HFF-Myc (cell line): ENCODE measurements at places on chromosomes 11 and 22.
A peak's percentile ranks its signal among the peaks of the same experiment; 100 is the strongest.

- no peak for DNase-seq
These were observed at the start of gene KCNE3 for GRCh38 chr11:74466916-74467885. TSS of gene KCNE3 (minus strand) at chr11:74467549. CDS start at chr11:74457563, 9,986 bp downstream.

- no peak for DNase-seq
These were observed 217.0 kb downstream of the NAV2 start for GRCh38 chr11:19929655-19930054.

DNA sequence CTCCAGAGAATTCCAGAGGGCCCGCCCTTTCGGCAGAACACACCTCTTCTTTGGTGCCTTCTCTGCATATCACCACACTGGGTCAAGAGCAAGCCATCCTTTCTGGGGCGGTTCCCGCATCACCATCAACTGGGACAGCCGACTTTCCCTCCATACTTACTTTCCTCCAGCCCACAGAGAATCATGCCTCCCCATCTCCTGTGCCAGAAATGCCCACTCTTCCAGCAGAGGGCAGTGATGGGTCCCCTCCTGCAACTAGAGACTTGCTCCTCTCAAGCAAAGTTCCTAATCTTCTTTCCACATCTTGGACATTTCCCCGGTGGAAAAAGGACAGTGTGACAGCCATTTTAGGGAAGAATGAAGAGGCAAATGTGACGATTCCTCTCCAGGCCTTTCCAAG, 157.7 kb downstream of the C11orf91 start:
- DNase-seq = no peak

DNA sequence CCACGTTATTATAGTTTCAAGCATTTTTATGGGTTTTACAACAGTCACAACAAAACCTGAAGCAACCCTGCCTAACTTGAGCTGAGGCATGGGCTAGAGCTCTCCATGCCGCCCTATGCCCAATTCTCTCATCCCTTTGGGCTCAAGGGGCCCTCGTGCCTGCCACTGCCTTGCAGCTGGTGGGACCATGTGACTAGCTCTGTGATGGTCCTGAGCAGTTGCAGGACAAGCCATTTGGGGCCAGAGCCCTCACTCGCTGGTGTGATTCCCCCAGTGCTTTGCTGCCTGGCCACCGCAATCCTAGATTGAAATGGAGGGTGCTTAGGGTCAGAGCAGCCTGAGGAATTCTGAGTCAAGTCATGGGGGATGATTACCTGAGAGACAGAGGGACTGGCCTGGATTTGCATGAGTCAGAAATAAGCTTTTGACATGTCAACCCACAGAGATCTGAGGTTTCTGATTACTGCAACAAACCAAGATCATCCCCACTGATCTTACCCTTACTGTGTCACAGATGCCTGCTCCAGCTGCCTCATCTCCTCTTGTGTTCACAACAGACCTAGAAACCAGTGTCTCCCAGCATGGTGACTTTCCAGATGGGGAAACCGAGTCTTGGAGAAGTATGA, 323.7 kb downstream of the BRD1 start:
- no peak for DNase-seq

GRCh38 chr11:86162239-86162638, 82.3 kb upstream of the EED start:
- DNase-seq = peak; percentile 71

DNA sequence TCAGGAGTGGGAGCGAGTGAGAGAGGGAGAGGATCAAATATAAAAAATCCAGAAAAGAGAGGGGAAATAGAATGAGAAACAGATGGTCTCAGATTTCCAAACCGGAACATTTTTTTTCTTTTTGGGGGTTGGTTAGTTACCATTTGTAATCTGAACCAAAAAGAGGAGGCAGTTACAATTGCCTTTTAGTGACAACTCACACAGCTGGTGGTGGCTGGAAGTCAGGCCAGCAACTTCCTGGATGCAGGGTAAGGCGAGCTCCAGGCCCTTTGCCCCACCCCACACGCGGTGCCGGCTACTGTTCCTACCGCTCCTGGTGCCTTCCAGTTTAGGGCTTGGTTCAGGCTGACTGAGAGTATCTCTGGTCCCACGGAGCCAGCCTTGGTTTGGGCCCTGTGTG, 21.0 kb upstream of the UBASH3B start:
- peak; percentile 83 for DNase-seq

- DNase-seq = no peak
These were observed 364.0 kb upstream of the FAT3 start for GRCh38 chr11:91860661-91861060.

- DNase-seq = no peak
These were observed 67.1 kb downstream of the CDKN1C start for GRCh38 chr11:2818503-2818902.

DNA sequence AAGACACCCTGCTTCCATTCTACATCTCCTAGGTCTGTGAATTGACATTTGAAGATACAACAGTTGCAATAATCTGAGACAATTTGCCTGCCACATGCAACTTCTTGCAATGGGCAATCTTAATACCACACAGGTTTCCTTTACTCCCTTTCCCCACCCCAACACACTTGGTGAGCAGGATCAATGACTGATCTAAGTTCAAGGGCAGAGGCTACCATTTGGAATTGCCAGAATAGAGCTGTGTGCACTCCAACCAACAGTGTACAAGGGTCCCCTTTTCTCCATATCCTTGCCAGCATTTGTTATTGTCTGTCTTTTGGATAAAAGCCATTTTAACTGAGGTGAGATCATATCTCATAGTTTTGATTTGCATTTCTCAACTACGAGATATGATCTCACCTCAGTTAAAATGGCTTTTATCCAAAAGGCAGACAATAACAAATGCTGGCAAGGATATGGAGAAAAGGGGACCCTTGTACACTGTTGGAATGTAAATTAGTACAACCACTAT, 2.9 kb upstream of the NNMT start:
- DNase-seq = no peak

- DNase-seq = no peak
These were observed 54.5 kb upstream of the HSPA8 start for GRCh38 chr11:123116486-123116885.

- peak; percentile 74 for DNase-seq
These were observed 19.2 kb upstream of the PGM2L1 start for GRCh38 chr11:74417379-74417804.

GRCh38 chr11:69443968-69444364, 37.5 kb upstream of the LINC01488 start:
- no peak for DNase-seq

- DNase-seq = no peak
These were observed 205.6 kb downstream of the DDX10 start for GRCh38 chr11:108870373-108871020.

DNA sequence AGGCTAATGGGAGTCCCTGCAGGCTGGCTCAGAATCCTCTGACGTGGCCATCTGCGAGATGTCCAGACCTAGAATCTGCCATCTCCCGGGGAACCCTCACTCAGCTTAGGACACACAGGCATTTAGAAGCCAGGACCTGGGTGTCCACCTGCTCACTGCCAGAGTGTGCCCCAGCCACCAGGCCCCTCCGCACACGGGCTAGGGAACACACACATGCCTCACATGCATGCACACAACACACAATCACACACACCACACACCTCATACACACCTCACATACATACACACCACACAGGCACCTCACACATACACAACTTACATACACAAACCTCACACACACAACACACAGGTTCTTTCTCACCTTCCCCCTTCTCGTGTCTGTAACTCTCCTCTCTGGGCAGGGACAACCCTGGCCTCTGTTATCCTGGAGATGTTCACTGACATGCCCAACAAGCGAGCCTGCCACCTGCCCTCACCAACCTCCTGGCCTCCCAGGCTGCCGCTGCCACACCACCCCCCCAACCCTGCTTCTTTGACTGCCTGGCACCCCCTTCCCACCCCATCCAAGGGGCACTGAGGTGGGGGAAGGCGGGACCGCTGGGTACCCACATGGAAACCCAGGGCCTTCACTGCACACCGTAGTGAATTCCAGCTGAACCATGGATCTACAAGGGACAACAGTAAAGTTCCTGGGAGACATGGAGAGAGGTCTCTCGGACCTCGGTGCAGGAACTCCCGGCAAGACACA, 38.1 kb downstream of the GNB1L start:
- no peak for DNase-seq

DNA sequence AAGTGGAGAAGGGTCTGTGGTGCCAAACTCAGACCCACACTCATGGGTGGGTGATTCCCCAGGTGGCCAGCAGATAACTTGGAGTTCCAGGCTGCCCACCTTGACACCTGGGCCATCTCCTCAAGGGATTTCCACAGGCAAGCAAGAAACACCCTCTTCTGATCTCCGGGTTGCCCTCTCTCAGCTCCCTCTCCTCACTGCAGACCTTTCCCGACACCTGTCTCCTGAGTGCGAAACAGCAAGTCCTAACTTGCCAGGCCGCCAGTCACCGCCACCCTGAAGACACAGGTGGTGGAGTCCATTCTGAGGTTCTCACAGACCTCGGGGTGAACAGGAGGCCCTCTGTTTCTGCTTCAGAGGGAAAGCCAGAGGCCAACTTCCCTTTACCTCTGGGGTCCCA, 16.6 kb downstream of the GALNT18 start:
- no peak for DNase-seq
